ENCODE measurements at places on chromosomes 7 and 10.

DNA sequence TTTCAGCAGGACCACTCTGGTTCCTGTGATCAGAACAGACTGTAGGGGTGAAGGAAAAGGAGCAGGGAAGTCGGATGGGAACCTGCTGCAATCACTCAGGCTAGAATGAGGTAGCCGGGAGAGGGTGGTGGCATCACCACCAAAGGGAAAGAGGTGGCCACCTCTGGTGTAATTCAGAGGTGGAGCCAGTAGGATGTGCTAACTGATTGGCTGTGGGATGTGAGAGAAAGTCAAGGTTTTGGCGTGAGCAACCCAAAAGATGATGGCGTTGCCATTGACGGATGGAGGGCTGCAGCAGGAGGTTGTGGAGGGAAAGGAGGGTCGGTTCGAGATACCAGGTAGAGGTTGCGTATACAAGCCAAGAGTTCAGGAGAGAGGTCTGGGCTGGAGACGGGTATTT, 7.4 kb upstream of the VSIR start:
- DNase-seq = no peak

- DNase-seq = no peak
These were observed 56.2 kb downstream of the AOAH start for GRCh38 chr7:36668080-36668479.

DNA sequence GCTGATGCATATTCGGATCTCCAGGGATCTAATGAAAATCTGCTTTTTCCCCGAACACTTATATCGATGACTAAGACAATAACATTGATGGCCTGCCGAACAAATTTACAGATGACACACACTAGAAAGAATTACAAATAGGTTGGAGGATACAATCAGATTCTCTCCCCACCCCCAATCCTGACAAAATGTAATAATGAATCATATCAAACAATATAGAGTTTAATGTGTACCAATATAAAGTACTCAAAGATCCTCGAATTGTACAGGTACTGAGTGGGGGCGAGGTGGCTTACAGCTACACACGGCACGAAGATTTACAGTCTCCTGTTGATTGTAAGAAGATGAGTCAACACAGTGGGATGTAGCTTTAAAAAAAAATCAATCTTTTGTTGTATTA, 182.7 kb upstream of the MKLN1 start:
- no peak for DNase-seq

DNA sequence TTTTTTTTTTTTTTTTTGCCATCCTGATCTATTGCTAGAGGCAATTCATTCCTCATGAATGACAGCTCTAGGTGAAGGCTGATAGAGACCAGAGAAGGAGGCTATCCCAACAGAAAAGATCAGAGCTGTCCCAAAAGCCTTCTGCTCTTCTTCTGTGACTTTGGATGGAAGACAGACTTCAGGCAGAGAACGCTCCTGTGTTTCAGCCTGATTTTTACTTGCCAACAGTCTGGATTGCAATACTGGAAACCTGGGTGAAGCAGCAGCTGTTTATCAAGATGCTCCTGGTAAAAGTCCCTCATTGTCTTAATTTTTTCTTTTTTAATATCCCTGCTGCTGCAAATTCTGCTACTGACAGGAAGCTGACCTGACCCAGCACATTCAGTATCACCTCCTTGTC, 219.5 kb downstream of the CCDC3 start:
- no peak for DNase-seq

GRCh38 chr10:128884496-128885072, 582.5 kb upstream of the MGMT start:
- no peak for DNase-seq

Data from activated T-helper 1 cell treated with Interleukin-2 at 50 U/mL for 16 hours (primary cell).